Activated CD8-positive, alpha-beta memory T cell treated with anti-CD3 and anti-CD28 coated beads for 1 hour (primary cell): ENCODE measurements at places on chromosomes 5 and 9.

GRCh38 chr5:72355706-72356299 is 35.6 kb downstream of the PTCD2 start:
- DNase-seq, result no peak

GRCh38 chr5:153623751-153624450 is 133.4 kb downstream of the GRIA1 start:
- DNase-seq, result no peak

DNA sequence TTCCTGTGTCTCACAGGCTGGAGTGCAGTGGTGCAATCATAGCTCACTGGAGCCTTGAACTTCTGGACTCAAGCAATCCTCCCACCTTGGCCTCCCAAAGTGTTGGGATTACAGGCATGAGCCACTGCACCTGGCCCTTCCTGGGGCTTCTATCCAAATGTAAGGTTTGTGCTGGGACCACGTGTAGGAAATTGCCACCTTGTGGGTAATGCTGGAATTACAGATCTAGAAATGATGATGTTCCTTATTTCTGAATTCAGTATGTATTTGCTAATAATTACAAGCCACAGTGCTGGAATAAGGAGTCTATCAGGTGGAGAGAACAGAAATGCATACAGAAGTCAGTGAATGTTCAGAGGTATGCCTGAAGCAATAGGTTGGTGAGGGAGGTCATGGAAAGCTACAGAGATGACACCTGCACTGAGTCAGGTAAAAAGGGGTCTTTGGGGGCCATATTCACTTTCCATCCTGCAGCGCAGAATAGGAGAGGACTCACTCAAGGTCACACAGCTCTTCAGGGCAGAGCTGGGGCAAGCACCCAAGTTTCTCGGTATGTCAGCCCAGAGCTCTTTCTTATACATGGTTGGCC is 8.8 kb upstream of the IGFBPL1 start:
- DNase-seq, result no peak

- DNase-seq, result no peak
Observed at GRCh38 chr5:139708877-139709581, 60.9 kb downstream of the CXXC5 start.

DNA sequence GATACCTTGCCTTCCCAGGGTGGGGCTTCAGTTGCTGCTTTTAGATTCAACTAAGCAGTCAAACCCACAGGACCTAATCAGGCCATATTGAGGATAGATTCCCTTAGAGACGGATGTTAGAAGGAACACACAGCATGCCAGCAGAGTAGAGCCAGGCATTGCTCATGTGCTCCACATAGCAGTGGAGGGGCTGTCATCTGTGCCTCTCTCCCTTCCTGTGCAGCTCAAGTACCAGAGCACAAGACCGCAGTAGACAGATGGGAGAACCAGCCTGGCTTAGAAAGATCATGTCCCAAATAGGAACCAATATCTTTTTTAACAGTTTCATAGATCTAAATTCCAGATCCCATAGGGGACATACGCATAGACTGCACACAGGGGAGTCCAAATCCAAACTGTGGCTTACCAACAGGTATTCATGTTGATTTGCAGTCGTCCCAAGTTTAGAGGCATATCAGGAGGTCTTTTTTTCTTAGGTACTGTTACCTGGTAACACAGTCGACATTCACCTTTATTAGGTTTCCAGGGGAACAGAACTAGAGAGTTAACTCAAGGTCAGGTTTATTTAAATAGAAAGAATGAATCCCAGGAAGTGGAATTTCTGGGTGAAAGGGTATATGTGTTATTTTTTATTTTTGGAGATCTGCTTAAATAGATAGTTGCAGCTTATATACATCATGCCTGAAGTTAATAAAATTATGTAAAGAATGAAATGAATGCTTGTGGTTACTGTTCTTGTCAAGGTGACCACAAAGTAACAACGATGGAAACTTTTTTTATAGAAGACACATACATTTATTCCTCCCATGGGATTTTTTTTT is 43.5 kb upstream of the PCAT7 start:
- DNase-seq, result no peak

GRCh38 chr5:79687889-79688288 is 1.7 kb upstream of the CMYA5 start:
- DNase-seq, result no peak

DNA sequence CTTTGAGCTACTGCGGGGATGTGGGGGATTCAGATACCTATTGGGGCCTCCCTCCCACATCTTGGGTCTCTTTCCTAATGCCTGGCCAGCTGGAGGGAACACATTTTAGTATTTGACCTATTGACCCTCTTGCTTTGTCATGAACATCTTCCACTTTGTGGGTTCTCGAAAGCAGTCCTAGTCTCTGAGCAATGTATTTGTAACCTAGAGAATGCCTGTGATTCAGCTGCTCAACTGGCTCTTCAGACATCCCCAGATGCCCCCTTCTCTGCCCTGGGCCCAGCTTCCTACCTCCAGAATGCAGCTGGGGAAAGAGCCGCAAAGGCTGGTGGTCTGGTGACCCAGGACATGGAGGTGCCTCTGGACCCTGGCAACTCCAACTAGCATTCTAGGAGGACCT is 32.2 kb downstream of the APTX start:
- DNase-seq, result no peak

GRCh38 chr9:33850267-33850629 is 33.3 kb downstream of the UBE2R2 start:
- DNase-seq, result no peak

DNA sequence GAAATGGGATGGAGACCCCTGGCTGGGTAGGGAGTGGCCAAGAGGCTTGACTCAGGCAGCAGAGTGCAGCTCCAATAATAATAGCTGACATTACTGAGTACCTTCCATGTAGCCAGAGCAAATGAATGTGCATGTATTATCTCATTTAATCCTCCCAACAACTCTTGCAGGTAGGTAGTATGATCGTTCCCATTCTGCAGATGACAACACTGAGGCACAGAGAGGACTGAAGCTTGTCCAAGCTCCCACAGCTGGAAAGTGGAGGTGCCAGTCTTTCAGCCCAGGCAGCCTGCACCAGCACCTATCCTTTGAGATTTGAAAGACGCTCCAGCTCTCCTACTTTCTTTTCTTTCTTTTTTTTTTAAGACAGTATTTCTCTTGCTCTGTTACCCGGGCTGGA is 87.6 kb downstream of the PCDH1 start:
- DNase-seq, result no peak

DNA sequence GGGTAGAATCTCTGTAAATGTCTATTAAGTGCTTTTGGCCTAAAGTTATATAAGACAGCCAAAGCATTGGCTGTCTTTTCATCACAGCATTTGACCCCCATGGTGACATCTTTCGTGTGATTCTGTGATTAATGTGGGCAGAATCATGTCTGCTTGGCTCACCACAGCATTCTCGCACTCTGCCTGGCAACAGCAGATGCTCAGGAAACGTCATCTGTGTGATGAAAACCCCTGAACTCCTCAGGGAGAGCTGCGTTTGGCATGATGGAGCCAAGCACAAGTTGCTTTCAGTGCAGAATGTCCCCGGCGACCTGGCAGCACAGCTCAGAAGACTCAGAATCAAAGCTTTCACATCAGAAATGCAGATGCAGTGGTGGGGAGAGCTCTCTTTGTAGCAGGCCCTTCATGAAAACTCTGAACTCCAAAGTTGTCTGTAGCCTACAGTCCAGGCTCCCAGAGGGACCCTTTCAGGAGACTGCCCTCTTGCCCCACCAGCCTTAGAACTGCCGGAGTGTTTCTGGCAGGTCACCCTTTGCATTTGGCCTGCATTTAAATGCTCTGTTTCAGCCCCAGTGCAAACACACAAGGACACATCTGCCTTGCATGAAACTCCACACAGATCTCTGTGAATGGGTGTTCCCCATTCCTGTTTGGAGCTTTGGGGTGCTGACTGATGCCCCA is 155.6 kb upstream of the PANK3 start:
- DNase-seq, result no peak

DNA sequence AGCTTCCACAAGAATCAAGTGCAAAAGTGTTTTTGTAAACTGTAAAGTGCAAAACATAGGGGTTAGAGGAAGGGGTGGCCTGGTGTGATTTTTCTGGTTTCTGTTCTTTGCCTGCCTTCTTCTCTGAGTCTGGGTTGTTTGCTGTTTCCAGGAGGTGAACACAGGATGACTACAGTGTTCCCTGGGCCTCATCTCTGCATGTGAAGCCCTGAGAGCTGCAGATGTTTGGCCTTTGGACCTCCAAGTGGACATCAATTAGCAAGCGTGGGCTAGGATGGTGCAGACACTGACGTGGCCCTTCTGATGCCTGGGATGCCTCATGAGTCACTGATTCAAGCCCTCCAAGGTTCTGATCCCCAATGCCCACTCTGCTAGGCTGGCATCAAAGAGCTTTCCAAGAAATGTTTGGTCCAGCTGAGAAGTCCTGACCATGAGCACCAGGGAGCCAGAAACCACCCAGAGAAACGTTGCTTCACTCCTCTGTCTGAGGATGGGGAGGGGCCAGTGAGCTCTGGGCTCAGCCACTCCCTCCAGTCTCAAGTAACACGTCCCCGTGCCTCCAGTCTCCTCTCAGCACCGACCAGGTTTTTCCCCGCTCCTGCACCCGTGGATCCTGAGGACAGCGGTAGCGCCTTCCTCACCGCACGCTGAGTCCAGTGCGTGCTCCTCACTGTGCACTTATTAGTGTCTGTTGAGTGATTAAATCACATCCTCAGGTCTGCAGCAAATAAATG is 7.6 kb downstream of the IL9 start:
- DNase-seq, result no peak

DNA sequence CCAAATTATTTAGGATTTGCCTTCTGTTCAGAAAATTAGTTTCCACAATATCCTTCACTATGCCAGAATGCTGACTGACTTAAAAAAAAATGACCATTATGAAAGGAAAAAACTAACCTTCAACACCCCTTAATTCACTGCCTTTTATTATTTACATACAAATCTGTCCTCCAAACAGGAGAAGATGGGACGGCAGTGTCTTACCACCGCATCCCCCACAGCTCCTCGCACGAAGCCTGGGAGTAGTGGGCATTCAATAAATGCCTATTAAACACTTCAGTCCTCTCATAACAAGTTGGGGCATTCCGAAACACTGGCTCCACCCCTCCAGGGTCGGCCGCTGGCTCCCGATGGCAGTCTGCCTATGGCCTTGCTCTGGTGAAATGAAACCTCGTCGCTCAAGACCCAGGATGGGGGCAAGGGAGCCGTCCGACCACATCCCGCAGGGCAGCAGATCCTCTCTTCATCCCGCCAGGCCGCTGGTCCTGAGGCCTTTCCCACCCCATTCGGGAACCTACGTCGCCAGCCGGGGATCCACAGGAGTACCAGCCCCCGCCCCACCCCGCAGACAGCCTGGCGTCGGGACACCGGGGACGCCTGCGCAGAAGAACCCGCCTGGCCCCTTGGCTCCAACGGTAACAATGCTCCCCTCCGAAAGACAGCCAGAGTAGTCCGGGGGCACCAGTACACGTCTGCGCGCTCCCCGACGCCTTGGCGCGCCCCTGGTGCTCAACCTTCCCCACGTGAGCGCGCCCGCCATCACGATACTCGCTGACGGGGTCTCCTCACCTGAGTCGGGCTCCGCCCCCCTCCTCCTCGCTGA is 613 bp downstream of the ZBTB5 start:
- peak; percentile 64 for DNase-seq

- no peak for DNase-seq
Observed at GRCh38 chr5:43646992-43647391, 44.0 kb downstream of the NNT start.

DNA sequence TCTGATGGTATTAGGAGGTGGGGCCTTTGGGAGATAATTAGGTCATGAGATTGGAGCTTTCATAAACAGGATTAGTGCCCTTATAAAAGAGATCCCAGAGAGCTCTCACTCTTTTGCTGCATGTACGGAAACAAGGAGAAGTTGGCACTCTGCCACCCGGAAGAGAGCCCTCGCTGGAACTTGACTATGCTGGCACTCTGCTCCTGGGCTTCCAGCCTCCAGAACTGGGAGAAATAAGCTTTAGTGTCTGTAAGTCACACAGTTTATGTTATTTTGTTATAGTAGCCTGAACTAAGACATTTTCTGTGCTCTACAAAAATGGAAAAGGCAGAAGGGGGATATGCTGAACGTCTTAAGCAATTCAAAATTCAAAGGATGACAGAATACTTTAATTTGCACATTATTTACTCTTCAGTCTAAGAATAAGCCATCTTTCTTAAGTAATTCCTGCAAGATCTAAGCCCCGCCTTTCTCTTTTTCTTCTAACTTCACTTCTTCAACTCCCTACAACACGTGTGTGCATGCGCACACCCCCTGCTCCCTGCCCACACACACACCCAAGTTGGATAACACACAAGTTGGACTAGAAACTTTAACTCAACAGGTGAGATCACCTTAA is 17.3 kb downstream of the NFIB start:
- DNase-seq, result no peak

DNA sequence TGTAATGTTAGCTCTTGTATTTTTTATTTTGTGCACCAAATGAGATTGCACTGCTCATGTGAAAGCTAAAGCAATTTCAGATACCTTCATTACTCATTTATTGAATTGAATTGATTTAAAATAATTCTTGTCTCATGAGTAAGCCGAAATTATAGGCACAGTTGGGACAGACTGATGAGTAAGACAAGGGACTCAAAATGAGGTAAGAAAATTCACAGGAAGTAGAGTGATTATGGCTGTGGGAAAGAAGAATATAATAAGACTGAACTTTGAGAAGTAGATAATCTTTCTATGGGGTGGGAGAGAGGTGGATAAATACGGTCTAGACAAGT is 51.1 kb downstream of the NUDT12 start:
- DNase-seq, result no peak

GRCh38 chr5:83414601-83415000 is 56.9 kb upstream of the VCAN start:
- DNase-seq, result no peak

- DNase-seq, result no peak
Observed at GRCh38 chr9:19373527-19373926, 6.5 kb downstream of the RPS6 start.

- DNase-seq, result no peak
Observed at GRCh38 chr5:162473041-162473714, 405.6 kb downstream of the GABRG2 start.

DNA sequence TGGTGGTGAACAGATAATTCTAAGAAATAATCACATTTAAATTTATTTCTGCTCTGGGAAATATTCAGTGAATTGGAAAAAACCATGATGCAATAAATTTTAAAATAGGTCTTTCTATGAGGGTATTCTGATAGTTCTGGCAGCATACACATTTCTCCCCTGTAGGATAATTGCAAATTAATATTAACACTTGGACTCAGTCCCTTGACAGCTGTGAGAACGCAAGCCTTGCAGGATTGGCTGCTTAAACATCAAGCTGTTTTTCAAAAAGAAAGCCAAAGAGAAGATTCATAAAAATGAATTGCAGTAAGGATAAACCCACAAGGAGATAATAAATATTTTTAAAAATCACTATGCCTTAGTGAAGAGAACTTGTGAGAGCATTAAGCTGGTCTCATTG is 180.0 kb downstream of the MTRR start:
- no peak for DNase-seq

GRCh38 chr9:76893395-76893932 is 12.4 kb downstream of the PRUNE2 start:
- DNase-seq, result no peak
